ENCODE measurements at places on chromosomes 3 and 15. TPM values are rescaled to one million over a fixed set of nuclear protein-coding genes. Genes with fewer than 3 reads are reported as not detected.
A peak's percentile ranks its signal among the peaks of the same experiment; 100 is the strongest.

DNA sequence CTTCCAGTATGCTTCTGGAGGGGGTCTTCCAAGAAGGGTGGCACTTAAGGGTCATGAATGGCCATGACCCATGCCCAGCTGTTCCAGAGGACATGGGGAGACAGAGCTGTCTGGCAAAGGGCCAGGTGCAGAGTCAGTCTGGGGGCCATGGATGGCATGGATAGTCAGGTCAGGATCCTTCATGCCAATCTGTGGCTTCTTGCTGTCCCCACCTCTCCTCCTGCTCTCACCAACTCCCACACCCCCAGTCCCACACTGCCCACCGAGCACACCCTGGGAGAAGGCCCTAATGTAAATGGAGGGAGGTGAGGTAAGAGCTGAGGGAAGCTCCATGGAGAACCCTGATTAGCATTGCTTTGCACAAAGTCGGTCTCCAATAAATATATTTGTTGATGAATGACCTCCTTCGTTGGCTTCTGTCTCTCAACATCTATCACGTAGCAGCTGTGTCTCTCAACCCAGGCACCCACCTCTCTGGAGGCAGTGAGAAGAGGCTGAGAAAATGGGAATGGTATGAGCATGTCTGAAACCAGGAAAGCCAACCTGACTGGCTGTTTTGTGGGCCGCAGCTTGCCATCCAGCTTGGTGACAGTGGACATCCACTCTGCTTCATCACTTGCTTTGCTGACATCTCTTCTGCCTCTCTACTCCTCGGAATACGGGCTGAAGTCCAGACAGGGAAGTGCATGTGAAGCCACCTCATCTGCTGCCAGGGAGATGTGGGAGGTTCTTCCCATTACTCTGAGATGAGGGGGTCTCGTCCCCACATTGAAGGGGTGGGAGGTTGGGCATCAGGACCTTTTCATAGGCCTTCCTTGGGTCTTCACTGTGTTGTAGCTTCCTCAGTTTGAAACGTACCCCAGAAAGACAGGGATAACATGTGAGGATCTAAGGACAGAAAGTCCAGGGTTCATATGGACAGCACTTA, 37.7 kb upstream of the RAB6B start:
- no peak for DNase-seq

GRCh38 chr3:37237252-37237651, 62.9 kb upstream of the LRRFIP2 start:
- no peak for DNase-seq

DNA sequence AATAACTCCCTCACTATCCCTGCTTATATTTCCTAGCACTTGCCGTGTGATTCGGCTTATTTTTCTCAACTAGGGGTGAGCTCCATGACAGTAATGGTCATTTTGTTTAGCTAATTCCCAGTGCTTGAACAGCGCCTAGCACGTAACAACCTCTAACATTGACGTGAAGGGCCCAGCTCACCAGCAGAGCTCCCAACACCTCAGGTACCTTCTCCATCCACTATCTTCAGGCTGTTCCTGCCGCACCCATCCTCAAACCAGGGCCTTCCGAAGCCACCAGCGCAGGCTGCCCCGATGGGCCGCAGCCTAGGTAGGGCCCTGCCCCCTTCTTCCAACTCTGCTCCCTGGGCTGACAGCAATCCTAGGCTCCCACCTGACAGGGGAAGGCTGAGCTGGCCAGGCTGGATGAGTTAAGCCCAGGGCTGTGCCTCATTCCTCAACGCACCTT, 751 bp upstream of the RPS17 start:
- peak; percentile 24 for DNase-seq

The FAM219B gene
- 48.0 TPM for total RNA-seq

The PLSCR2 gene
- total RNA-seq: 0.13 TPM
